ENCODE measurements at places on chromosomes 4 and X.

DNA sequence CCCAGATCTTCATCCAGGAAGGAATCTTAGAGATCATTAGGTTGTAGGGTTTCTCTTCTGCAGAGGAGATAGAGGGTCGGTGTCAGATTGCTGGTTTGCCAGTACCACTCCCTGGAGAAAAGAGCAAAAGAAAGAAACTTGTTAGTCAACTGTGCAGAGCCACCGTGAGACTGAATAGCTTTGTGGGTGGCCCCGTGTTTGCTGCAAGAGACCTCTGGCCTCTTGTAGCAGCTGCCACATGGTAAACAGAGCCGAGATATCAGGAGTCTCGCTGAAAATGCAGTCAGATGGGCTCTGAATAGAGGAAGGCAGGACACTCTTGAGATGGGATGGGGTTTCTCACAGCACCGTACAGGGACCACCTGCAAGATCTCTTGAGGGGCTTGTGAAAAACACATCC lies 149.7 kb downstream of the PTTG2 start:
- no peak for DNase-seq

- DNase-seq, result no peak
Measured at GRCh38 chr4:123259676-123260646, 136.6 kb upstream of the SPRY1 start.

DNA sequence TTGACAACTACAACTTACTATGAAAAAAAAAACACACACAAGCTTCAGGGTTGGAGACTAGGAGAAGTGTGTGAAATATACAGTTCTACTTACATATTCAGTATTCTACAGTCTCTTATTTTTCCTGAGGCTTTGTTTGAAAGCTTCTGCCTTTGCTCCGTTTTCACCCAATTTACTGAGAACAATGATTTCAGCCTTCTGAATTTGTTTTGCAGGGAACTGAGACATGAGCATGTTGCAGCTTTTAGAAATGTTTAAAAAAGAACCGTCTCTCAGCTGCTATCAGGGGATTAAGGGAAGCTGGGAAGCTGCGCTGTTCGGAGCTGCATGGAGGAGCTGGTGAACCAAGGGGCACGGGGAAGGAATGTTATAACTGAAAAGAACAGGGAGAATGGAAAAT lies 85.7 kb downstream of the QDPR start:
- DNase-seq, result no peak

GRCh38 chr4:20219521-20219920 lies 32.2 kb upstream of the SLIT2 start:
- DNase-seq, result no peak

- DNase-seq, result no peak
Measured at GRCh38 chr4:182245541-182246215, 2.5 kb downstream of the TENM3 start.

- peak; percentile 27 for DNase-seq
Measured at GRCh38 chr4:14871676-14872430, 130.4 kb upstream of the CPEB2 start.

- no peak for DNase-seq
Measured at GRCh38 chr4:156889616-156890594, 81.7 kb downstream of the PDGFC start.

DNA sequence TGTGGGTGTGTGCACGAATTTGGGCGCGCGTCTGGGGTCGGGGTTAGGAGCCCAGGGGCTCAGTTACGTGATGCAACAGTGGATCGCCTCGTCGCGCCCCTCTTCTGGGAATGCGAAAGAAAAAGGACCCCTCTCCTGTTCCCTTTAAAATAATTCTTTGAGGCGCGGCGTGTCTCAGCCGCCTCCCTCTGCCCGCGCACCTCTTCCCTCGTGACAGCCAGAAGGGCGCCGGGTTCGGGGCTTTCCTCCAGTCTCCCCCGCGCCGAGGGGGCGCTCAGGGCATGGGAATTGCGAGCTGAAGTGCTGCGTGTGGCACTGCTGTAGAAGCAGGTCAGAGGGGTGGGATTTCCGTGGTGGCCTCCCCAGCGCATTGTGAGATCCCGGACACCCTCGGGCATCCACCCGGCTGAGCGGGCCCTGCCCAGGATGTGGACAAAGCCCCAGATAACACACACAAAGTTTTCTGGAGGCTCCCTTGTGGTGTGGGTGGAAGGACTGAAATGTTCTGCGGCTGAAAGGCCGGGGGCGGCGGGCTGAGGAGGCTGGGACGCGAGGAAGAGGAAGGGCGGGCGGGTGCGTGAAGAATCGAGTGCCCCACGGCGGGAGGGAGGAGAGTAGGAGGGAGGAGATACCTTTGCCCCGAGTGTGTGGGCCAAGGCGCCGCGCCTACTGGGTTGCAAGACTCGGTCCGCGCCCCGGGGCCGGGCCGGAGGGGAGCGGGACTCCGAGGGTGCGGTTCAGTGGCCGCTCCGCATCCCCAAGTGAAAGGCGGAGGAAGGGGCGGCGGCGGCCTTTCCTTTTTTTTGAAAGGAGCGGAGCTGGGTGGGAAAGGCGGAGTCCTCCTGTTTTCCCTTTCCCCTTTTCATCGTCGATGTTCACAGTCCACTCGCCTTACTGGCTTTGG lies 752 bp downstream of the SEPTIN11 start:
- DNase-seq, result peak; percentile 23

GRCh38 chr4:137896221-137896737 lies 345.9 kb downstream of the SLC7A11 start:
- no peak for DNase-seq

DNA sequence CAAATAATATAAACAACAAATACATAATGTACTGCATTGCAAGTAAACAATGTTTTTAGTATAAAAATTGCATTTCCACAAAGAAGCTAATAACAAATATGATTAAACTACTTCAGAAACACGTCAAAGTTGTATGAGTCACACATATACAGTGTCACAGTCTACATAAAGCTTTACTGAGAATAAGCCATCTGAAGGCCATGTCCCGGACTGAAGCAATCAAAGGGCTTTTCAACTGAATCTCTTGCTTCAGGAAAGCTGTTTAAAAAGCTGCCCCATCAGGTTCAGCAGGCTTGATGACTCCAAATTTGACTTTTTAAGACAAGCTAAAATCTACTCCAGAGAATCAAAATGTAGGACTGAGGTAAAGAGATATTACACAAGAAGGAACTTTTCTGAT lies 1476.8 kb downstream of the ADGRL3 start:
- DNase-seq, result no peak

GRCh38 chr4:12926189-12927066 lies 557.7 kb downstream of the RAB28 start:
- DNase-seq, result no peak

DNA sequence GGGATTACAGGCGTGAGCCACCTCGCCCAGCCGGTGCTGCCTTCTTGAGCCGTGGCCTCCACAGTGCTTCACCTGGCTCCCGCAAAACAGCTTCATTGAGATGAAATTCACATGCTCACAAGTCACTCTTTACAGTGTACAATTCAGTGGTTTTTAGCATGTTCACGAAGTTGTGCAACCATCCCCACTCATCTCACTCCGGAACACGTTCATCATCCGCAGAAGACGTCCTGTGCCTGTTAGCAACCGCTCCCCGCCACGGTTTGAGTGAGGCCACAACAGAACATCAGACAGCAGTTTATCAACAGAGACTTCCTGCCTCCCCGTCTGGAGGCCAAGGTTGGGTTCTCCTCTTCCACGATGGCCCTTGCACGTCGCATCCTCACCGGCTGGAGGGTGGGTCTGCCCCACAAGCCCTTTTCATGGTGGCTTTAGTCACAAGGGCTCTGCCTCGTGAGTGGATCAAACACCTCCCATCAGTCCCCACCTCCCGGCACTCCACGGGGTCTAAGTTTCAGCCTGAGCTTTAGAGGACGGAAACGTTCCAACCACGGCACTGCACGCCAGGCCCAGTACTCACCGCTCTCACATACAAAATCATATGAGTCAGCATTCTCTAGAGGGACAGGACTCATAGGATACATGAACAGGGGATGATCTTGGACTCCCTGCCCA lies 29.6 kb upstream of the SPON2 start:
- peak; percentile 90 for DNase-seq

- DNase-seq, result peak; percentile 25
Measured at GRCh38 chrX:119573840-119574393, 446 bp upstream of the UBE2A start.

- no peak for DNase-seq
Measured at GRCh38 chrX:903116-903515, 272.5 kb downstream of the SHOX start.

- DNase-seq, result no peak
Measured at GRCh38 chr4:35087218-35087617, 1157.1 kb downstream of the ARAP2 start.

- DNase-seq, result no peak
Measured at GRCh38 chr4:40427128-40427527, 92.0 kb downstream of the CHRNA9 start.

DNA sequence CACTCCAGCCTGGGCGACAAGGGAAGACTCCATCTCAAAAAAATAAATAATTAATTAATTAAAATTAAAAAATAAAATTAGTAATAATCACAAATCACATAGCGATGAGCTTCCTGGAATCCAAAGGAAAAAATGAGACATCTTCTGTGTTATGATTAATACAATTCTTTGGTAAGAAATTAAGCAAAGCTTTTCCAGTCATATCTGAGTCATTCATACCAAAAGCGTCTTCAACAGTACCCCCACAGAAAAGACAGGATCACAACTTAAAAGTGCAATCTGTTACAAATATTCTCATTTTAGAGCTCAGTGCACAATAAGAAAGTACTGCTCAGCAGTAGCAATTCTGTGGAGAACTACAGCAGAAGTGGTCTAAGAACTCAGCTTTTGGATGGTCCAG lies 168.5 kb upstream of the MXRA5 start:
- DNase-seq, result no peak

Measured in CD8-positive, alpha-beta T cell (primary cell).